ENCODE measurements at places on chromosomes 1 and 21. TPM values are rescaled to one million over a fixed set of nuclear protein-coding genes. Genes with fewer than 3 reads are reported as not detected.

Gene OR14K1
- not detected for polyA plus RNA-seq

Gene WNT9A
- 1.7 TPM for polyA plus RNA-seq

Gene FAM72C
- polyA plus RNA-seq, result 3.3 TPM

Gene ZMPSTE24
- polyA plus RNA-seq, result 66.3 TPM

Gene CNR2
- 0.06 TPM for polyA plus RNA-seq

DNA sequence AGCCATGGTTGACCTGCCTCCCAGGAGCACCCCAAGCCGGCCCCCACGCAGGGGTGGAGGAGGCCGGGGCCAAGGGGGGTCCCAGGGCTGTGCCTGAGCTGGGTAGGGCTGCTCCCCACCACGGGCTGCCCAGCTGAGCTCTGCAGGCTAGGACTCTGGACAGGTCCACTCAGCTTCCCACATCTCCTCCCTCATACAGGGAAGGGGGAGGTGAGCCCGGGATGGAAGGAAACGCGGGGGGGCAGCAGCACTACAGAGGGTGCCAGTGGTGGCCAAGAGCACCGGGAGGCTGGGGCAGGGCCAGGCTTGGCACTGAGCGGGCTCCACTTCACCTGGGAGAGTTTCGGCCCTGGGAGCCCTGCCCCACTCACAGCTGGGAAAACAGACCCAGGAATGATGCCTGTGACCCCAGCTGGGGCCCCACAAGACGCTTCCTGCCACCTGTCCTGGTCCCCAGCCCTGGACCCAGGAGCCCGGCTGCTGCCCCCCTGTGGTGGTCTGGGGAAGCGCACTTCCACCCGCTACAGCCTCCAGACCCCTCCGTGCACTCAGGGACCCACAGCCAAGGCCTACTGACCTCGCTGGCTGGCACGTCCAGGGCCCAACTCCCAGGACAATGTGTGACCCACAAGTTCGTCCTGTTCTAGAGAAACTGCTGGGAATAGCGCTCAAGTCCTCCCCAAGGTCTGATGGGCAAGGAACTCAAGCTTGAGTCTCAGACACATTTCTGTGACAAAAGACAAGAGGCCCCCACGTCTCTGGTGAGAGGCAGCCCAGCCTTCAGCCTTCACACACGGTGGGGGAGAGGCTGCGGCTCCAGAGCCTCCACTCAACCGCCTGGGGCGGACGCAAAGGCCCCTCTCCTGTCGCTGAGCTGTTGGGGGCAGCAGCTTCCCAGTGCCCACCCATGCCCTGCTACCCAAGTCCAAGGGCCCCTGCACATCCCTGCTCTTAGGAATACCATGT lies 3.0 kb downstream of the AURKAIP1 start:
- no peak for DNase-seq

DNA sequence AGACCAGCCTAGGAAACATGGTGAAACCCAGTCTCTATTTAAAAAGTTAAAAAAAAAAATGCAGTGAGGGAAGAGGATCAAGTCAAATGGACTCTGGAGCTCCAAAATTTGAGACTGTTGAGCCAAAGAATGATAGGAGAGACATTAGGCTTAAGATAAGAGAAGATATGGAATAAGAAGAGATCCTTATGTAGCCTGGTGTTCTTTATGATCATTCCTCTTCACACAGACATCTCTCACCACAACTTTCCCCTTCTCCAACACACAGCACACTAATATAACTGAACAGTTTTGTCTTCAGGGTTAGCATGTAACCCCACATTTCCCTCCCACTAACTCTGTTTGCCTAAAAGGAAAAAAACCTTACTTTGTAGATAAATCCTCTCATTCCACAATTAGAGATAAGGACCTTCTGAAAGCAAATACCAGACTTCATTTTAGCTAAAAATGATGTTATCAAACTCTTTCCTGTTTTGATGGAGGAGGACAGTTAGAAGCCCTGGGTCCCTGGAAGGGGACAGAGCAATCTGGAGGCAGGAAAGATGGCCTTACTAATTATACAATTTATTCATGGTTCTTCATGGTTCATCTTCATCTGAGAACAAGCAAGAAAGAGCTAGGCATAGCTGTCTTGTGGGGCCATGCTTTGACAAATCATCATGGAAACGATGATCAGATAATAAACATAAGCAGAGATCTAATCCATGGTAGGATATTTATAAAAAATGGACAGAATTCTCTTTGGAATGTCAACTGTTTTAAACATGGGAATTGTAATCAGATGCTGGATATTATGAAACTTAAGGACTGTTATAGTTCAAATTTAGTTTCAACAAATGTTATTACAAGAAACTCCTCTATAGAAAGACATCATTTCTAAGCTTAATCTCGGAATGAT lies 96.7 kb upstream of the S1PR1 start:
- no peak for DNase-seq

DNA sequence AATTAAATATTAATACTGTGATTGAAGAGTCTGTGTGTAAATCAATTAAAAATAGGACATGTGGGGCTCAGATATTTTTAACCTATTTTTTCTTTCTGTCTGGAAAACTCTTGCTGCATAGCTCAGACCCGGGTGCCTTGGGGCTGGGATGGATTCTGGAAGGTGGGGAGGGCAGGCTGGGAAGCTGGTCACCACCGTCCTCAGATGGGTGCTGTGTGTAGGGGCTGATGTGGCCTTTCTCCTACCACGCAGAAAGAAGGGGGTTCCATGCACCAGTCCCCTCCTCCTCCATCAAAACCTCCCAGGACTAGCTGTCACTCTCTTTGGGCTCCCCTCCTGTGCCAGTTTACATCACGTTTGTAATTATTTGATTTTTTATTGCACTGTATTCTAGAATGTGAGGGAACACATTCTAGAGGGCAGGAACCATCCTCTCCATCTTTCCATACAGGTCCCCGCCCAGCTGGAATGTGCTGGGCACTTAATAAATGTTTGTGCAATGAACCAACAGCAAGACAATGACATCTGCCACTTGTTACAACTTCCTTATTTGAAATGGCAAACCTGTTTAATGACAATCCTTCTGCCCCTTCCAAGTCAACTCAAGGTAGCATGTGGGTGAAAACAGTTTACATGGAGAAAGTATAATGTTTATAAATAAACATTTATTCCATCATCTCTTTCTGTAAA lies 104.3 kb downstream of the EDEM3 start:
- DNase-seq, result no peak

GRCh38 chr1:43990271-43991199 lies 864 bp upstream of the CCDC24 start:
- no peak for DNase-seq

DNA sequence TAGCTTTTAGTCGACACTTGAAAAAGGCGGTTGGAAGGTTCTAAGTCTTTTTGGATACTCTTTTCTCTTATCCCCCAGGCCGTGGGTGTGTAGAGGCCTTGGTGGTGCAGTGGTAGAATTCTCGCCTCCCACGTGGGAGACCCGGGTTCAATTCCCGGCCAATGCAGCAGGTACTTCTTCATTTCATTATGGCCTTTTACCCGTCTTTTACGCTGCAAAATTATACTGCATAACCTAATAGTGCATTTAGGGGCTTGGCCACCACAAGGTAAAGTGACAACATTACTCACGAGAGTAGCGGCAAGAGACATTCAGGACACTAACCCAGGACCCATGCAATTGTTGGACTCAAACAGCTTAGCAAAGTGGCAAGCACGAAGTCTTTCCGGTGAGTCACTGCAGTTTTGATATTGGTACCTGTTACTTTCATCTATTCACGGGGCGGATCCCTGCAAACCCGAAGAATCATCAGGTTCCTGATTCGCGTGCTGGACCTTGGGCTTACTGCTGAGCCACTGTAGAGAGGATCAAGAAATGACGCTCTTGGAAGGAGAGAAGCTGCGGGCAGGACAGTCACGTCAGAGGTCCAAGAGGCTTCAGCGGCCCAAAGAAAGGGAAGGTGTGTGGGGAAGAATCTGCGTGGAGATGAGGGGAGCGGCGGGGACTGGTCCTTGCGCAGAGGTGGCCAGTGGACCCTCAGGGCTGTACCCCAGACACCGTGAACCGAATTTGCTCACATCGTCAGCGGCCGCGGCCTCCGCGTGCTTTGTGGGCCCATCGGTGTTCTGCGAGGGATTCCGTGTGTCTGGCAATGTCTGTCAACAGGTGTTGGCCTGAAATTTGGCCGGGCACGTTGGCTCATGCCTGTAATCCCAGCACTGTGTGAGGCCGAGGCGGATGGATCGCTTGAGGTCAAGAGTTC lies 12.9 kb upstream of the RNU1-4 start:
- DNase-seq, result no peak

- DNase-seq, result no peak
These were observed 297.6 kb downstream of the DISC1 start for GRCh38 chr1:231924180-231924579.

DNA sequence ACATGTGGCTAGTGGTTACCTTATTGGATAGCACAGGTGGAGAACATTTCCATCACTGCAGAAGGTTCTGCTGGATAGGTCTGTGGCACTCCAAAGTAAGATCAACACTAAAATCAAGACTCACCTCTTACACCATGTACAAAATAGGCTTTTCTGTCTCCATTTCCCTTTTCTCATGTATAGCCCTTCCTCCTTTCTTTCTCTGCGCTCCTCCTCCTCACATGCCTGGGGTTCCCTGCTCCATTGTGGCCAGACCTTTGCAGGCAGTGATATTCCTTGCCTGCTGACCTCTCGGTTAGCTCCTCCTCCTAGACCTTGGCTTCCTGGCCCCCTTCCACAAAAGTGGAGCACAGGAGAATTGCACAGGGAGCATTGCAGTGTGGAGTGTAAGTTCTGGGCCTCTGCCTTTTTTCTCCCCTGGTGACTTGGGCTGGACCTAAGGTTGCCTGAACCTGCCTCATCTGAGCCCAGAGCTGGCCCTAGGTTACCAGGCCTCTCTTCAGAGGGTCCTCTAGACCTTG lies 33.2 kb upstream of the RBM15 start:
- no peak for DNase-seq

GRCh38 chr1:2376261-2376741 lies 15.1 kb downstream of the MORN1 start:
- no peak for DNase-seq

GRCh38 chr1:88061492-88062177 lies 622.4 kb upstream of the PKN2 start:
- no peak for DNase-seq

- DNase-seq, result no peak
These were observed 16.2 kb downstream of the SSX2IP start for GRCh38 chr1:84674021-84674420.

DNA sequence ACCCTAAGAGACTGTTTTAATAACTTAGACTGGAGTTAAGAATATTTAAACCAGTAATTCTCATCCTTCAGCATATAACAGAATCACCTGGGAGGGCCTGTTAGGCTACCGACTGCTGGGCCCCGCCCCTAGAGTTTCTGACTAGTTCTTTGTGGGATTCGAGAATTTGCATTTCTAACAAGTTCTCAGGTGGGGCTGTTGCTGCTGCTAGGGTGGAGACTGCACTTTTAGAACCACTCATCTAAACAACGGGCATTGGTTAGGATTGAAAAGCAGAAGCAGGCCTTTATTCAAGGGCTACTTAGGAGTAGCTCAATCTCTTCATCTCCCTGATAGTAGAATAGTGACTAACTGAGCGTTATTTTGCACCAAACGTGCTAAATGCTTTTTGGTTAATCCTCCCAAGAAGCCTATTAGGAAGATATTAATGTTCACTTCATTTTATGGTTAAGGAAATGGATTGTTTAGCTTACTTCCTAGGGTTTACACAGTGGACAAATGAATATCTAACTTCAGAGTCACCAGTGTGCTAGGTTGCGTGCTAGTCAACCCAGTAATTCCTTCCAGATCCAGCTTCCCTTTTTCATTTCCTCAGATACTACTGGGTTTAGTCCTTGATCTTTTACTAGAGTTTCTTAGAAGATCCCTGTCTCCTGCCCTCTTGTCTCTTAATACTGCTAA lies 31.1 kb upstream of the UAP1 start:
- DNase-seq, result no peak

GRCh38 chr1:216686860-216687766 lies 36.1 kb downstream of the ESRRG start:
- no peak for DNase-seq

GRCh38 chr1:213993929-213994328 lies 6.2 kb downstream of the PROX1 start:
- DNase-seq, result no peak

- no peak for DNase-seq
These were observed 4.2 kb downstream of the LY9 start for GRCh38 chr1:160800142-160800541.

- no peak for DNase-seq
These were observed 223.2 kb downstream of the BACH1 start for GRCh38 chr21:29521872-29522271.

DNA sequence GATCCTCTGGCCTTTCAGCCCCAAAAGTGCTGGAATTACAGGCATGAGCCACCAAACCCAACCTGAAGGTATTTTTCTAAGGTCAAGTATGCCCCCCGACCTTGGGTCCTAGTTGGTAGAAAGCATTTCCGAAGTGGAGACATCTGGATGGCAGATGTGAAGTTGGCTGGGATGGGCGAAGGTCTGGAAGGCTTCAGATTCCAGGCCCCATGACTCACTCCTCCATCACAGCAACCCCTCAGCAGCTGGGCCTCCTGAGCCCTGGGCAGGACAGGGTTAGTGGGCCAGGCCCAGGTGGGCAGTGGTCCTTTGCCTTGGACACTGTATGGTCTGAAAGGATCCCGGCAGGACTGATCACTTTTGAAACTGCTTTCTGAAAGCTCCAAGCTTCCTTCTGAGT lies 23.3 kb downstream of the NAV1 start:
- no peak for DNase-seq

DNA sequence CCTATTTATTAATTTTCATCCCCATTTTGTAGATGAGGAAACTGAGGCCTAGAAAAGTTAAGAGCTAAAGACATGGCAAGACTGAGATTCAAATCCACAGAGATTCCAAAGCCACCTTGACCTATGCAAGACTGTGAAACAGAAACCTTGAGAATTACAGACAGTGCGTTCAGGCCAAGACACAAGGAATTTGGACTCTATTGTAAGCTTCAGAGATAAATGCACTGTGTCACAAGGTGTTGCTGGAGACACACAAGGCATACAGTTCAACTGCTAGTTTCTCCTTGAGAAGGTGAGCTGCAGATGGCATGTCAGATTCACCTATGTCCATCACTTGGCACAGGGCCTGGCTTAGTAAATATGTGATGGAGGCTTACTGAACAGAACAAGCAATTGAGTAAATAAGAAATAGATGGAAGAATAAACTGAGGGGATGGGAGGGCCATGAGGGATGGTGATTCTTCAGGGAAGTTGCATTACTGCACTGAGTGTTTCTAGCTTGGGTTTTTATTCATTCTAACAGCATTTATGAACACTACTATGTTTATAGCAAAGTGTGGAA lies 215.0 kb downstream of the DAB1 start:
- DNase-seq, result no peak

DNA sequence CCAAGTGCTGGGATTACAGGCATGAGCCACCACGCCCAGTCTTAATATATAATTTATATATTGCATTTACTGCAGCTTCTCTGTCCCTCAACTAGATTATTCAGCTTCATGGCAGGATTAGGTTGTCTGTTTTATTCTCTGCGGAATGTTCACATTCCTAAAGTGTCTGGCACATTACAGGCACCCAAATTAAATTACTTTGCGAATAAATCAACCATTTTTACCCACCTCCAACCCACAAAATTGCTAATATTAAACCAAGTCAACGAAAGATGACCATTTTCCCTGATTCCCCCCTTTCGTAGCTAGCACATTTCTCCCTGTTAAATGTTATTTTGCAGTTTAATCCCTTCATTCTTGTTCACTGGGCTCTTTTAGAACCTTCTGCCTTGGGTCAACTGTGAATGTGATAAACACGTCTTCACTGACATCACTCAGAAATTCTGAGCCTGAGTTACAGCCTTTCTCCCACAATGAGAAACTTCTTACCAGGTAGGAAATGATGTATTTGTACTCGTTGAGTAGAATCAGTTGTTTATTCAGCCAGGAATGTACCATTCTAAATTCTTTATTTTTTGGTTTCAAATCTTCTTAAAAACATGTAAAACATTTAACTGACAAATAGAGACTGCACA lies 35.9 kb downstream of the THAP3 start:
- no peak for DNase-seq

GRCh38 chr1:78303620-78304019 lies 187.2 kb upstream of the PTGFR start:
- DNase-seq, result no peak
